NCI-H1105 treated with DMSO at 0.1 percent for 48 hours (cell line): ENCODE measurements at places on chromosomes 3 and 15.
A peak's percentile ranks its signal among the peaks of the same experiment; 100 is the strongest.

GRCh38 chr3:191254098-191254873 is 55.2 kb downstream of the OSTN start:
- DNase-seq = no peak

GRCh38 chr3:88896026-88896425 is 211.4 kb upstream of the EPHA3 start:
- DNase-seq = no peak

GRCh38 chr3:50418850-50419249 is 59.5 kb upstream of the TMEM115 start:
- DNase-seq = no peak

GRCh38 chr3:110494093-110494490 is 577.5 kb upstream of the NECTIN3 start:
- no peak for DNase-seq

- peak; percentile 70 for DNase-seq
Measured at GRCh38 chr15:63504979-63505841, 817 bp downstream of the USP3 start.

GRCh38 chr3:149080699-149081091 is 5.6 kb downstream of the HLTF start:
- no peak for DNase-seq

DNA sequence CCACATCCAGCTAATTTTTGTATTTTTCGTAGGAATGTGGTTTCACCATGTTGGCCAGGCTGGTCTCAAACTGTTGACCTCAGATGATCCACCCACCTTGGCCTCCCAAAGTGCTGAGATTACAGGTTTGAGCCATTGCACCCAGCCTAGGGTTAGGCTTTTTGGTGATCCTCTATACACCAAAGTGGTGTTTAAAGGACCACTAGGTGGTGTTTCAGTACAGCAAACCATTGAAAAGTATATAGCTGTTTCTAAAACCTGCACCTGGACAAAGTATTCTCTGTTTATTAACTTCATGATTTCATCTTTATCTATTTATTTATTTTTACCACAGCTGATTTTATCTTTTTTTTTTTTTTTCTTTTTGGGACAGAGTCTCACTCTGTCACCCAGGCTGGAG is 68.4 kb downstream of the MINDY2 start:
- no peak for DNase-seq

DNA sequence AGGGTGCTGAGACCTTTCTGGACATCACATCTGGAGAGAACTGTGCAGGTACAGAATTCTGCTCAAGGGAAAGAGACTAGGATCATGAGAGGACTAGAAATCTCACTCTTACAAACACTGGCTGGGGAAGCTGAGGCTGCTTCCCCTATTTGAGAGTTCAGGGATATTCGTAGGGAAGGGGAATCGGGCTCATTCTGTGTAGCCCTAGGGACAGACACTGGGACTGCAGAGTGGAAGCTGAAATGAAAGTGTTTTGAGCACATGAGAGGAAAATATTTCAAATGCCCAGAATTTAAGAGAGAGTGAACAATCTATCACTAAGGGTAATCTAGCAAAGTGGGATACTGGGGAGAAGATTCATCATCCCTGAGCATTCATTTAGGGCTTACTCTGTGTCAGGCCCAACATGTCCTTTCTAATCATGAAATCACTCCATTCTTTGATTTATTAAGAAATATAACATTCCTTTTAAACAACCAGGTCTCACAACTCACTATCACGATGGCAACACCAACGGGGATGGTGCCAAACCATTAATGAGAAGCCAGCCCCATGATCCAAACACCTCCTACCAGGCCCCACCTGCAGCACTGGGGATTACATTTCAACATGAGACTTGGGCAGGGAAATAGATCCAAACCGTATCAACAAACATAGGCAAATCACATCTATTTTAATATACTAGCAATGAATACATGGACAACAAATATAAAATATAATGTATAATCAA is 63.0 kb downstream of the CPN2 start:
- no peak for DNase-seq

DNA sequence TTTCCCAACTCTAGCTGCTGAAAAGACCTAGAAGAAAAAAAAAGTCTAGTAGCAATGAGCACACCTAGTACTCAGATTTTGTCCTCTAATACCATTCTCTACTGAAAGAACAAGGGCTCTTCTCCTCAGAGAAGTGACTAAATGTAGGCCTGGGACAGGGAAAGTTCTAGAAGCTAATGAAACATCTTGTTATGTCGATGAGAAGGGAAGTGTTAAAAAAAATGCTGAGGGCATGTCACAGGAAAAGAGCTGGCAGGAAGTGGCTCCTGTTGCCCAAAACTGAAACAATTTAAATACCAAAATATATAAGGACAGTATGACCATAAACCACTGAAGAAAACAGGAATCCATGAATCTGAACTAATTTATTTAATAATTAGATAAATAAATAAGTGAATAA is 581.4 kb upstream of the TBL1XR1 start:
- no peak for DNase-seq

DNA sequence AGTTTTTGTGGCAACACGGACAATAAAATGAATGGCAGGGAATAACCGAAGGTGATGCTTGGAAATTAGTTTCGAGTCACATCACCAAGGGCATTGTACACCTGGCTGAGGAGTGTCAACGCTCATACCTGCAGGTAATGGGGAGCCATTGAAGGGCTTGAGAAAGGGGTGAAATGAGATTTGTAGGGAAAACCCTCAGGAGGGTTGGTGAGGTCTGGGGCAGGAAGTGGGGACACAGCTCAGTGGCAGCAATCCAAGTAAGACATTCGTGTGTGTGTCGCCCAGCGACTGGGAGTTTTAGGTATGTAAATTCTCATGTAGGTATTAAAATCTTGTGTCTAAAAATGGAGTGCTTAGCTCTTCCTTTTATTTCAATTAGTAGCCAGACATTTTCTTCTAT is 14.3 kb downstream of the PARP14 start:
- no peak for DNase-seq

GRCh38 chr3:13876451-13877100 is 3.3 kb downstream of the WNT7A start:
- DNase-seq = no peak

DNA sequence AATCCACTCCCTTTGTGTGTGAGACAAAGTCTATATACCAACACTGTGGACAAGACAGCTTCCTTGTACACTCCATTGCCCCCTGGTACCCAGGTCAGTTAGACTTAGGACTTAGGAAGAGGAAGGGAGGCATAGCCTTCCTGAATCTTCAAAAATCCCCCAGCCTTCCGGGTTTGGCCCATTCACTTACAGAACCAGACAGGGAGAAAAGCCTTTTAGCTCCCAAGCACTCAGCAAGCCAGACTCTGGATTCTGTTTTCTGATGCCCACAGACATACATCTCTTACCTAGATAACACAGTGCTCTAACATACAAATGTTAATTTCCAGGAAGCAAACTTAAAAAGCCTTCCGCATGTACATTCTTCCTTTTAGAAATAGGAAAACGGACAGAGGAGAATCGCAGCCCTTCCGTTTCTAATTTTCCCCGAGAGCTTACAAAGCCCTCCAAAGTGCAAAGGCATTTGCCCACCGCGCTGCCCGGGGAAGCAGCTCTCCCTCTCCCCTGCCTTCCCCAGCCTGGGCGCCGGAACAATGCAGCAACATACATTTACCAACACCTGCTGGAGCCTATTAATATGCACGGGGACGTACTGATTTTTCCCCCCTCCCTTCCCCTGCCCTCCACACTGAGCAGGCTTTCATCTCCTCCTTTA is 442.0 kb downstream of the MAGI1 start:
- peak; percentile 54 for DNase-seq

DNA sequence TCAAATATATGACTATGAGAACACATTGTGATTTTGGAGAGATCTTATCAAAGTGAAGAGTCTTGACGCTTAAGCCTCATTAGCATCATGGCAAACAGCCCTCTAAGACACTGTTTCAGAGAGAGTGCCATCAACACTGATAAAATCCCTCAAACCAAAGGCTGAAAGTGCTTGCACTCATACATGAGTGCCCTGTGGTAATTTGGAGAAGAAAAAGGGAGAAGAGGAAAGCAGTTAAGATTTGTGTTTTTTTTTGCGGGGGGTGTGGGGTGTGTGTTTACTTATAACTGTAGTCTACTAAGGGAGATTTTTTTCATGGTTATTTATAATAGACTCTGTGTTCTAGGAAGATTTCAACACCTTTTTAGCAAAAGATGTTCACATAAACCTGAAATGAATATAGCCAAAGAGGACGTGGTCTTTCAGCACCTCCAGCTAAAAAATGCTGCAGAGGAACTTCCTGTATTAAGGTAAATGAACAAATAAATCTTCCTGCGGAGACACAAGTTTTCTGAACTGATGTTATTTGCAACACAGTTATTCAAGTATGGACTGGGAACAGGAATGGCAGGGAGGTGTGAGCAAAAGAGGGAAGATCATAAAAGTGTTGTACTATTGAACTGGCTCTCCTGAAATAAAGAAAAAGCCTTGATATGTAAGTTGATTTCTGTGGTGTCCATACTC is 81.9 kb upstream of the TGFBR2 start:
- no peak for DNase-seq

DNA sequence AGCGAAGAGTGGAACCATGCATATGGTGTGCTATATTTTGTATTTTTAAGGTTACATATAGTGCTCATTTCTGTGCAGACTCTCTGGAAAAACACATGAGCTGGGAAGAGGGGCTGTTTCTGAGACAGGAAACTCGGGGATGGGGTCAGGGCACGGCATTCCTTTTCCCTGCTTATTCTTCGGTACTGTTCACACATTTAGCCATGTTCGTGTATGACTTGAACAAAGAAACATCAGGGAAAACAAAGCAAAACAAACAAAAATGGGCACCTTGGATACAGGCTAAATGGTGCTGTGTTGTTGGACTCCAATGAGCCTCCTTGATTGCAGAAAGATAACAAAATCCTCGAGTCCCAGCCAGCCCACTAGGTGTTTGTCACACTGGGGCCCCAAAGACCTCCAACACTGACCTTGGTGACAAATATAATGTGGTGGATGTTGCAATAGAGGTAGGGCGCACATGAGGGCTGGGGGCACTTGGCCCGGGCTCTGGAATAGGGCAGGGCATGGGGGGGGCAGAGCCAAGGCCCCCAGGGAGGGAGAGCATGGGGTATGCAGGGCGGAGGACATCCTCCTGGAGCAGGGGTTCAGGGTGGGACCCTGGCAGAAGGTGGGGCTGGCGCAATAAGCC is 19.3 kb downstream of the DNASE1L3 start:
- DNase-seq = no peak

DNA sequence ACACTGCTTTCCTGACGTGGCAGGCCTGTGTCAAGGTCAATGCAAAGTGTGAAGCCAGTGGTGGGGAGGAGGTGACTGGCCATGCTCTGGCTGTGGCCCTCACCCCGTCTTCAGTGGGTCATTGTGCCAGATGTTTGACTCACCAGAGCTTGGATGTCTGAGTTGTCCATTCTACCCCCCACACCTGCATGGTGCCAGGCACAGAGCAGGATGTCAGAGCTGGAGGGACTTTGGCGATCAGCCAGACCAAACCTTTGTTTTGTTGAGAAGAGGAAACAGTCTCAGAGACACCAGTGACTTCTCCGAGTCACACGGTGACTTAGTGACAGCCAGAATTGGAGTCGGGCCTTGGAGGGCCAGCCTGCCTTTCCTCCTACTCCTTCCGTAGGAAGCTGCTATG is 49.5 kb downstream of the SMAD6 start:
- DNase-seq = peak; percentile 26

- DNase-seq = no peak
Measured at GRCh38 chr15:67762610-67763368, 62.5 kb upstream of the SKOR1 start.

DNA sequence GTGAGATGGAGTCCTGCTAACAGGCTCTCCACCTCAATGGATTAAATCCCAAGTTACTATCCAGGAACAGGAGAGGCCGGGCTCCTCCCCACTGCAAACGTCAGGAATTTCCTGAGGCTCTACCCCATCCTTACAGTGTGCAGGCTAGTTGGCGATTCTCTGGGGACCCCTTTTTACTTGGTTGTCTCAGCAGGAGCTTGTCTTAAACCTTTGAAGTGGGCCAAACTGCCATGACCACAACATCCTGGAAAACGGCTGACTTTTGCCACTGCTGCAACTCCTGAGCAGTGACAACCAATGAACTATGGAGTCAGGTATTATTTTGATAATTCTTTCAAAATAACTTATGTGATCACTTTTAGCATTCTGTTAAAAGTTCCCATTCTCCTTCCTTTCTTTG is 440.9 kb upstream of the CCDC54 start:
- no peak for DNase-seq

- no peak for DNase-seq
Measured at GRCh38 chr3:38577371-38578080, 72.0 kb downstream of the SCN5A start.

DNA sequence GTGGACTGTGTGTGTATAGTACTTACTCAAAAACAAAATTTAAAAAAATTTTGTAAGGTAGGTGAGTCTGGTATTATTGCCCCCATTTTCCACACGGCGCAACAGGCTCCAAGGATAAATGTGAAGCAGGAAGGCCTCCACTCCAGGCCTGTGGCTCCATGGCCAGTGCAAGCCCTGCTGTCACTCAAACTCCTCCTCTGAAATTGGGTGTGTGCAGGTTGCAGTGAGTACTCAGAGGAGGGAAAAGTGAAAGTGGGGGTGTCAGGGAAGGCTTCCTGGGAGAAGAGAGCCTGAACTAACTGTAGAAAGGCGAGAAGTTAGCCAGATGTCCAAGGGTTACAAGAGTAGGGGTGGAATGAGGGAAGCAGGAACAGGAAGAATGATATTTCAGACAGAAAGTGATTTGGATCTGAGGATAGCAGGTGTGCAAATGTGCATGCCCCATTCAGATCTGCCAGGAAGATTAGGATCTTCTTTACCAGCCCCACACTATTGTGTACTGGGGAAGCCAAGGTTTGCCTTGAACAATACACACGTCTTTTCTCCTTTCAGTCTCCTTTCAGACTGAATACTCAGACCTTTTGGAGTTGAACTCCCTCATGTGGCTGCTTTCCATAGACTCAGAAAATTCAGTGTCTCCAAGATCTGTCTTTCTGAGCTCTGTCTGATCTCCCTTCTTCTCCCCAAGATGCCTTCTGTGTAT is 48.7 kb upstream of the RYK start:
- peak; percentile 11 for DNase-seq

GRCh38 chr3:184993394-184993793 is 159.5 kb downstream of the C3orf70 start:
- DNase-seq = no peak

- no peak for DNase-seq
Measured at GRCh38 chr3:111471831-111472230, 70.2 kb upstream of the CD96 start.

DNA sequence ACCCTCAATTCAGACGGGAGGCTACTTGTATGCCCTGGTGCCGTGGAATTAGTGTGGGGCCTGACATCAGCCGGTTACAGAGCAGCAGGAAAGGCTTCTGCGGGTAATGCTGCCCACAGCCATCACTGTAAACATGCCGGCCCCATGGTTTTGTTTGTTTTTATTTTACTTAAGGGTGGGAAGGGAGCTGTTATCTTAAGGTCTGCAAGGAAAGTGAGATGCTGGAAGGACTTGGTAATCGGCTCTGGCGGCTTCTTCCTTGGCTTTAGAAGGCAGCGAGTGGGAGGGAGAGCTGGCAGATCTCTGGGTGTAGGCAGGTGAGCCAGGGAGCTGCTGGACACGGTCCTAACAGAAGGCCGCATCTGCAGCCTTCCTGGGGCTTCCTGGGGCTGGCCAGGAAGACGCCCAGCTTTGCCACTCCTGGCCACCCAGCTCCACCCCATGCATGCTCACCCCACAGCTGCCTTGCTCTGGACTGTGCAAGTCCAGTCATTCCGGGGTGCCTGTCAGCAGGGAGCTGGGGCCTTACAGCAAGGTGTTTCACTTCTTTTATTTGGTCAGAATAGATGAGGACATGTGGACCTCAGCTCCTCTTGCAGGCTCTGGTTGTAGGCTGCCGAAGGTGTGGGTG is 54.1 kb upstream of the FURIN start:
- DNase-seq = no peak

- no peak for DNase-seq
Measured at GRCh38 chr3:27729748-27730611, 7.9 kb upstream of the EOMES start.
